Left ventricle myocardium inferior (tissue), 1 donor: ENCODE measurements at places on chromosomes 16 and 17. TPM values are rescaled to one million over a fixed set of nuclear protein-coding genes. Genes with fewer than 3 reads are reported as not detected.

CDH3 gene
- 0.08 TPM for total RNA-seq

TBC1D3 gene
- total RNA-seq, result not detected

SHBG gene
- 0.74 TPM for total RNA-seq

USP43 gene
- total RNA-seq, result 0.08 TPM

XYLT1 gene
- total RNA-seq, result 1.4 TPM

TBX4 gene
- not detected for total RNA-seq
